CD4-positive, alpha-beta memory T cell (primary cell): ENCODE measurements at places on chromosomes 1 and 21.

GRCh38 chr1:121522061-121522759, 337.4 kb downstream of the SRGAP2C start:
- H3K27me3 ChIP-seq: no peaks in the 10 kb centered on the region
- H3K4me1 ChIP-seq: peaks cover 40% of the 10 kb centered on the region
- no peaks in the 10 kb centered on the region for H3K36me3 ChIP-seq
- DNase-seq: no peak

- H3K4me3 ChIP-seq: no peak overlapping the region
- no peaks in the 10 kb centered on the region for H3K36me3 ChIP-seq
- no peaks in the 10 kb centered on the region for H3K4me1 ChIP-seq
- DNase-seq: no peak
- H3K27ac ChIP-seq: no peak overlapping the region
- H3K27me3 ChIP-seq: no peaks in the 10 kb centered on the region
Observed at GRCh38 chr1:108729481-108729880, 16.8 kb downstream of the FNDC7 start.

DNA sequence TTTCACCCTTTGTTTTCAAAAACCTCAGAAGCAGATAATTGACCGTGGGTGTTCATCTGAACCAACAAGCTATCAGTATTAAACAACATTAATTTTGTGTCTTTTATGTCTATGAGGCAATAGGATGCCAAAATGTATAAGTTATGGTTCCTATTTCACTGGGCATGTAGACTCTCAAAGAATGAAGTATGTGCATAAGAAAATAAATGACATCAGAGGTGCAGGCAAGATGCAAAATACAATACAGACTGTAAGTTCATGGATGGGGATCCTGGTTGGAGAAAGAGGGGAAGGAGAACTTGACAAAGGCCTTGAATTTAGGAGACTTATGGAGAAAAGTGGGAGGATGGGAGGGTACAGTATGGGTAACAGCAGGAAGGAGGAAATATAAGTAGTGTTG, 23.4 kb upstream of the POU2F1 start:
- H3K36me3 ChIP-seq: no peaks in the 10 kb centered on the region
- H3K27ac ChIP-seq: no peak overlapping the region
- H3K27me3 ChIP-seq: no peaks in the 10 kb centered on the region
- H3K4me1 ChIP-seq: no peaks in the 10 kb centered on the region

DNA sequence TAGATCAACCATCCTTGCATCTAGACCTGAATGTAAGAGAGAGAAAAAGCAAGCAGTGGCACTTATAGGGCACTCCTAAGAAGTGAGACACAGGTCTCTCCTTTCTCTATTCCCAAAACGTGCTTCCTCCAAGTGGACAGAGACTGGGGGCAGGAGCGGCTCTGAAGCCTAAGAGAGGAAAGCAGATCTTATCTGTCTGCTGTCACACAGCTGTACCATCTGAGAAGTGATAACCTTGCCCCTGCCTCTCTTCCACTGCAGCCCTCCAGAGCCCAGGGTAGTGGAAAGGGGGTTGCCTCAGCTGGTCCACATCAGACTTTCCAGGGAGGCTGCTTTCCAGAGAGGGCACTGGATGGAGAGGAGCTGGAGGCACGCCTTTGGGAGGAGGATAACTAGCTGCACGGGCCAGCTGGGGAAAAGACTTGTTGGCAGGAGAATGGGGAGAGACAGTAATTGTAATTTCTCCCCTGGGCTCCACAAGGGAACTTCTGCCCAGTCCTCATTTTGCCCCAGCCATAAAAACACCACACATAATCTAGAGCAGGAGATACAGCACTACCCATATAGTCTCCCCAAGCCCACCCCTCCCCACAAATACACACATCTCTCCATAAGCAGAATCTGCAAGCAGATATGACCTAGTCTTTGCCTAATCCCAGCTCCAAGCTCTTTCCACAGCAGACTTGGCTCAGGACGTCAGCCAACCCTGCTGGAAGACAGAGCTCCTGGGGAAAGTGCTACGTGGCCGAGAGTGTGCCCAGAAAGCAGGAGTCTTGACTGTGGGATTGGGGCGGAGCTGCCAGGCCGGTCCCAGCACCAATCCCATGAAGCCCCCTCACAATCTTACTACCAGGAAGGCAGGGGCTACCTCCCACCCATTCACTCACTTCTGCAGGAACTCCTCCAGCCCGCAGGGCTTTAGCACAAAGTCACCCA, 31.2 kb downstream of the PIK3C2B start:
- H3K27me3 ChIP-seq: no peaks in the 10 kb centered on the region
- peak overlapping the region; percentile 60 for H3K27ac ChIP-seq
- H3K4me3 ChIP-seq: no peak overlapping the region
- no peak for DNase-seq
- H3K36me3 ChIP-seq: peaks cover 21% of the 10 kb centered on the region

DNA sequence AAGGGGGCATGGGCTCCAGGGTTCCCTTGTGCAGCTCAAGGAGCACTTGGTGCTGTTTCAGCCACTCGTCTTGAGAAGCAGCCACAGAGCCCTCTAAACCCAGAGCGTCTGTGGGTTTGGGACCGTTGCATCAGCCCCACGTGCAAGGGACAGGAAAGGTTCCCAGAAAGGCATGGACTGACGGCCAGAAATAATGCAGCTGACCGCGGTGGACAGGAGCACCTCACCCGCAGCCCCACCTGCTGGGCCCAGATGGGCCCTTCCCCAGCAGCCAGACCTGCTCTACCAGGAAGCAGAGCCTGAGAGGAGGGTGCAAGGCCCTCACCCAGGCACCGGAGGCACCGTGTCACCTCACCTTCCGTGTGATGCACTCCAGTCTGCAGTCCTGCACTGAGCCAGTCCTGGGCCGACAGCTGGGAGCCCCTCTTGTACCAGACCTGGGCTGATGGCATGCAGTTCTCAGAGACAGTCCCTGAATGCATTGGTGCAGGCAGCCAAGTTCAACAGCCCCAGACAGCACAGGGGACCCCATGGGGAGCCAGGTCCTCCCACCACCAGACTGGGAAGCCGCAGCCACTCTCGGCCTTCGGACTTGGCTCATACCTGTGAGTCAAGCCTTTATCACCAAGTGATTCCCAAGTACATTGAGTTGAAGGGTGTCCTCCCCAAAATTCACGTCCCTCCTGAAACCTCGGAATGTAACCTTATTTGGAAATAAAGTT, 4.8 kb upstream of the TFF3 start:
- H3K36me3 ChIP-seq: no peaks in the 10 kb centered on the region
- H3K4me3 ChIP-seq: no peak overlapping the region
- DNase-seq: no peak
- peaks cover 5% of the 10 kb centered on the region for H3K4me1 ChIP-seq

DNA sequence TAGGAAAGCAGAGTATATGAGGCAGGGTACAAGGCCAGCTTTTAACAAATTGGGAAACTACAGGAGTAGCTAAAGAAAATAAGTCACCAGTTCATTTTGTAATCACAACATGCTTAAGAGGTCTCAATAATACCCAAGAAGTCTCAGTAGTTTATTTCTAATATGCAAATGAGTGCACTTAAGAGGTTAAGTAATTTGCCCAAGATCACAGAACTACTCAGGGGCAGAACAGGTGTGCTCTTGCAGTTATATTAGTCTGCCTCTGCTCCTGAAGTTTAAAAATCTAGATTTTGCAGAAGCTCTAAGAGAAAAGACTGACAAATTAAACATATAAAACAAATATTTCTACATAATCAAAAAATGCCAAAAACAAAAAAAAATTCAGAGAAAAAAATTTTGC, 6.9 kb downstream of the EPS15 start:
- H3K4me1 ChIP-seq: peaks cover 92% of the 10 kb centered on the region
- DNase-seq: no peak
- H3K4me3 ChIP-seq: no peak overlapping the region
- H3K27me3 ChIP-seq: no peaks in the 10 kb centered on the region

GRCh38 chr1:182771187-182771984, 18.2 kb upstream of the NPL start:
- no peak overlapping the region for H3K27ac ChIP-seq
- H3K36me3 ChIP-seq: no peaks in the 10 kb centered on the region
- H3K4me1 ChIP-seq: no peaks in the 10 kb centered on the region
- H3K4me3 ChIP-seq: no peak overlapping the region
- H3K27me3 ChIP-seq: no peaks in the 10 kb centered on the region

DNA sequence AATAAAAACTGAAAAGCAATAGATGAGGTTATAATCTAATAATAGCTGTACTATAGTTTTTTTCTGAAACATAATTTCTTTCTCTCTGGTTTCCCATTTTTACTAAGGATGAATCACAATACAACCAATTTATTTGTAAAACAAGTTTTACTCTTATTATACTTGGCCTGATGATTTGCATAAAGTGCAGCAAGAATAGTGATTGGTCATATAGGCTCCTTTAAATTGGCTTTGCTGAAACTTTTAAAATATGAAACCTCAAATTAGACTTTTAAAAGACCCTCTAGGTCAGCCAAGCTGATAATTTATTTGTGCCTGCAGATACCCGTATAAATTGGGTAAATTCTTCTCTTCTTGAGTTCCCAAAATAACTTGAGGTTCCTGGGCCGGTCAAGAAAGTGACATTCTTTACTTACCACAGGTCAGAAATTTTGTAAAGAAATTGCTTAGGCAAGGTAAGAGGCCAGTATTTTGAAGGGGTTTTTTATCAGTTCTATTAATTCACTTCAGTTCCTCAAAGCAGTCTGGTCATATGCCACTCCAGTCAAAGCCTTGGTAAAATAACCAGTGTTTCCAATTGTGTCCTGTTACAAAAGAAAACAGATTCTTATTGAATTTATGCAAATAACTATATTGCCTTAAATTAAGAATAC, 76.1 kb downstream of the C21orf91 start:
- no peaks in the 10 kb centered on the region for H3K36me3 ChIP-seq
- H3K4me3 ChIP-seq: no peak overlapping the region
- H3K27ac ChIP-seq: no peak overlapping the region
- no peaks in the 10 kb centered on the region for H3K4me1 ChIP-seq

DNA sequence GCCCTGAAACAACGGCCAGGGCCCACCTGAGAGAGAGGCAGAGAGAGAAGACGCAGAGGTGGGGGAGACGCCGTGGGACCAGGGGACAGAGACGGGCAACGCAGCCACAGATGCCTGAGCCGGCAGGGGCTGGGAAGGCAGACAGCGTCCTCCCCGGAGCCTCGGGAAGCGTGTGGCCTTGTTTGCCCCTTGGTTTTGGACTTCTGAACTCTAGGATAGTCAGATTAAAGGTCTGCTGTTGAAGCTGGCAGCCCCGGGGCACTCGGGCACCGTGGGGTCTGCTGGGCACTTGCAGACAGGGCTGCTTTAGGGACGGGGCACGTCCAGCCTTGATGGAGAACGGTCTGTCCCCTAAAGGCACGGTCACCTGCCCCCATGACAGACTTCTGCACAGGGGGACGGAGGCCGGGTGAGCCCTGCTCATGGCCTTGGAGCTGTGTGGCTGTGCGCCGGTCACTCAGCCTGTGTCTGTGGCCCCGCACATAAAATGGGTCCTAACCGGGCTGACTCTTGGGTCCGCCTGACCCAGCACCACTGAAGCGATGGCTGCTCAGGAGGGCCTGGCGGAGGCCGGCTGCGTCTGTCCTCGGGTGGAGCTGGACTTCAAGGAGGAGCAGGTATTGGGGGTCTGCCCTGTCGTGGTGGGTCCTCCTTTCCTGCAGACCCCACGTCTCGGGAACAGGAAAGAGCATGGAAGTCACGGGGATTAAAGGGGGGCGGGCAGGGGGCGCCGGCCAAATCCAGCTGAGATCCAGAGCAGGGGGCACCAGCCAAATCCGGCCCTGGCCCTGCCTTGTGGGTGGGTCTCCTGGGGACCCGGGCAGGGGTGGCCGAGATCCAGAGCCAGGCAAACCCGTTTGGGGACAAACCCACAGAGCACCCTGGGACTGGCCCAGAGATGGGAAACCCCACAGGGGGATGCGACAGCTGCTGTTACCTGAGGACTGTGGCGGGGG, 9.6 kb upstream of the RNF223 start:
- H3K36me3 ChIP-seq: no peaks in the 10 kb centered on the region
- no peak overlapping the region for H3K27ac ChIP-seq
- H3K4me1 ChIP-seq: peaks cover 10% of the 10 kb centered on the region
- H3K27me3 ChIP-seq: no peaks in the 10 kb centered on the region
- DNase-seq: no peak

DNA sequence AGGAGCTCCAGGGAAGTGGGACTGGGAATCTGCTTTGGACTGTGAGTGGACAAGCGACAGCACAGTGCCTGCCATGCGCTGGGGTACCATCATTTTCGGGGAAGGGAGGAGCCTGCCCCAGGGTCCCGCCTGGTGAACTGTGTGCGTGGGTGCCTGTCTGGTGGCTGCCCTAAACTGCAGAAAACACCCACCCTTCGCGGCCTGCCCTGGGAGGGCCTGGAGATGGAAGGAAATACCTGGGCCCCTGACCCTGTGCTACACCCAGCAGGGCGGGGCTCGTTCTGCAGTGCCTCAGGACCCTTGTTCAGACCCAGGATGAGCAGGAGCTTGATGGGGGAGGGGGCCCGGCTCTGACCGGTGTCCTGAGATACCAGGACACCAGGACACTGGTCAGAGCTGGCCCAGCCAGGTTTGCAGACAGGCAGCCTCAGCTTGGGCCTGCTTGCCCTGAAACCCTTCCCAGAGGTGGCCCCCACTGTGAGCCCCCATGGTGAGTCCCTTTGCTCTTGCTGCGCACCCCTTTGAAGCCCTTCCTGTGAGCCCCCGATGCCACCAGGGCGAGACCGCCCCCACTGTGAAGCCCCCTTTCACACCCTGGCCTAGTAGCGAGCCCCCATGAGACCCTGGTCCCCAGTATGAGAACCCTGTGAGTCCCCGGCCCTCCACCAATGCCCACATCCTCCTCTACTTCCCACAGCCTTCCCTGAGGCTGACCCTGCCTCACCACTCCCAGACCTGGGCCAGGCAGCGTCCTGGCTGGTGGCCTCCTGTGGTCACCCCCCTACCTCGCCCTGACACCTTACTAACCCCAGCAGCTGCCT, 2.6 kb downstream of the GJC2 start:
- H3K4me3 ChIP-seq: no peak overlapping the region
- H3K27ac ChIP-seq: no peak overlapping the region
- H3K36me3 ChIP-seq: peaks cover 17% of the 10 kb centered on the region
- no peaks in the 10 kb centered on the region for H3K4me1 ChIP-seq

GRCh38 chr1:178599745-178600144, 86.8 kb downstream of the TEX35 start:
- no peaks in the 10 kb centered on the region for H3K4me1 ChIP-seq
- no peaks in the 10 kb centered on the region for H3K27me3 ChIP-seq
- no peak for DNase-seq
- no peak overlapping the region for H3K27ac ChIP-seq

DNA sequence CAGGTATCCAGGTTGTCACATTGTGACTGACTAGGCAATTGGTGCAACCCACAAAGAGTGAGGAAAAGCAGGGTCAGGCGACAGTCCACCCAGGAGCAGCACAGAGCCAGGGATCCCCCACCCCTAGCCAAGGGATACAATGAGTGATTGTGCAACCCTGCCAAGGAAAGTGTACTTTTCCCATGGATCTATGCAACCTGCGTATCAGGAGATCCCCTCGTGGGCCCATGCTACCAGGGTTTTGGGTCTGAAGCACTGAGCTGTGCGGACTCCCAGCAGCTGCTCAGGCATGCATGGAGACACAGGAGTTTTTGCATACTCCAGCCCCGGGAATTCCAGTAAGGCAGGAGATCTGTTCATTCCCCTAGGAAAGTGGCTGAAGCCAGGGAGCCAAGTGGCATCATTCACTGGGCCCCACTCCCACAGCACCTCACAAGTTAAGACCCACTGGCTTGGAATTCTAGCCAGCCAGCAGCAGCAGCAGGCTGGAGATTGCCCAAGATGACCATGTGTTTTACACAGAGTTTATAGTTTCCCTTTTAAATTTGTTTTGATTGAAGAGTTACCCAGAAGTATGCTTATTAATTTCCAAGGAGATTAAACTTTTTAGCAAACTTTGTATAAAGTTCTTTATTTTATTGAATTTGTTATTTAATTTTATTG, 136.0 kb downstream of the LTN1 start:
- no peak overlapping the region for H3K27ac ChIP-seq
- no peak overlapping the region for H3K4me3 ChIP-seq
- no peak for DNase-seq
- no peaks in the 10 kb centered on the region for H3K27me3 ChIP-seq
- no peaks in the 10 kb centered on the region for H3K4me1 ChIP-seq
